ENCODE measurements at places on chromosomes 5 and 9.

DNA sequence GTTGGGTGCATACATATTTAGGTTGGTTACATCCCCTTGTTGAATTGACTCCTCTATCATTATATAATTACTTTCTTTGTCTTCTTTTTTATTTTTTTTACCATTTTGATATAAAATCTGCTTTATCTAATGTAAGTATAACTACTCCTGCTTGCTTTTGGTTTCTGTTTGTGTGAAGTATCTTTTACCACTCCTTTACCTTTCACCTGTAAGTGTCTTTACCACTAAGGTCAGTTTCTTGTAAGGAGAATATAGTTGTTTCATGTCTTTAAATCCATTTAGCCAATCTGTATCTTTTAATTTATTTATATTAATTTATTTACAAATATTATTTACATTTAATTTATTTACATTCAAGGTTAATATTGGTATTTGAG, 33.0 kb downstream of the INSL4 start:
- DNase-seq = no peak

DNA sequence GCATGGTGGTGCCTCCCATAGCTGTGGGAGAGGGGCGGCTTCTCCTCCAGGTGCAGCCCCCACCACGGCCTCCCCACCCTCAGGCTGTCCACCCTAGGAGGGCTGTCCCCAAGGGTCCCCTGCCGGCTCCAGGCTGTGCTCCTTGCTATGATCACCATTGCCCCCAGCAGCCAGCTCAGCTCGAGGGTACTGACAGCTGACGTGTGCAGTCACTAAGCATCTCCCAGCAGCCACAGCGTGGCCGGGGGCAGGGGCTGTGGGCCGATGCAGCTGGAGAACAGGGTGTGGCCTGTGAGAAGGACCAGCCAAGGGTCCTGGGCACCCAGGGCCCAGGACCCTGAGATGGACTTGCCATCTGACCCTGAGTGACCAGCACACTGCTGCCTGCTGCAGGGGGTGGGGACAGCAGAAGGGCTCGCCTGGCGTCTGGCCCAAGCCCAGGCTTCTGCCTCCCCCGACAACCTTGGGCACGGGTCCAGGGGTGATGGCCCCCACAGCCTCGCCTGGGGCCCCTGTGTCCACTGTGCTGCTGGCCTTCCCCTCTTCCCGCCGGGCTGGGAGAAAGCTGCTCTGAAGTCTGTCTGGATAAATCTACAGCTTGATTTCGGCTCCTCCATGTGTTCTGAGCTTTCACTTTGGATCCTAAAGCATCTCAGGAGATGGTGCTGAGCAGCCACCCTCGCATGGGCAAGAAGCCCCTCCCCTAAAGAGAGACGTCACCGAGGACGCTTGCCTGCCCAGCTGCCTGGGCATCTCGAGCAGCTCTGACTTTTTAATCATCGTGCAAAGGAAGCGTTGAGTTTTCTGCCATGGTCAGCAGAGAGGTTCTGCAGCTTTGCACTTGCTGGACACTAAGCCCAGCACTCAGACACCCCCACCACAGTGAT, 5.5 kb downstream of the KCNT1 start:
- no peak for DNase-seq

DNA sequence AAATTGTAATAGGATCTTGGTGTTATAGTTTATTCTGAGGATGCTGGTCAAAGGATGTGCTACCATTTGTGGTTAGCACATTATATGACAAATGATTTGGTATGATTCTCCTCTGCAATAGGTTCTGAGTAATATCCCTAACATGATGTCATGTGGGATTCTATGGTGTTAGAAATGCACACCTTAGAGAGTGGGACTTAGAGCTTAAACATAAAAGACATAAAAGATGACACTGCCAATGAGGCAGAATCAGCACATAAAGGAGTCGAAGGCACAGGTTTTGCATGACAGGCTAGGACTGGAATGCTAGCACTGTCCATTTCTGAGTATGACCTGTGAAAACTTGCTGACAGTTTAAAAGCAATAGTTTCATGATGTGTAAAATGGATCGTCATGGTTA, 100.4 kb downstream of the OSTF1 start:
- no peak for DNase-seq

GRCh38 chr9:122946461-122947005, 5.7 kb downstream of the RABGAP1 start:
- no peak for DNase-seq

DNA sequence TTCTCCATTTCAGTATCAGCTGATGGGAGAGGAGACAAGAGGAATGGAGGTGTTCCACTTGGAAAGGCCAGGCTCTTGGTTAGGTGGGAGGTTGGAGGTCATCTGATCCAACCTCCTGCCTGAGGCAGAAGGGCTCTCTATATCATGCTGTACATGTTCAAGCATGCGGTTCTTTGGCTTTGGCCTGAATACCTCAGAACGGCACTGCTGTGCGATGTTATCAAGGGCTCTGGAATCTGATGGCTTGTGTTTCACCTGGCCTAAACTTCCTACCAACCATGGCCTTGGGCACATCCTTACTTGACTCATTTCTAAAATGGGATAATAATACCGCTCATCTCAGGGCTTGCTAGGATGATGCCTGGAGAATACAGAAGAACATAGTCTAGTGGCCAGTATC, 90.1 kb upstream of the FAM169A start:
- no peak for DNase-seq

- DNase-seq = no peak
Observed at GRCh38 chr5:53782620-53783019, 222.2 kb downstream of the NDUFS4 start.

DNA sequence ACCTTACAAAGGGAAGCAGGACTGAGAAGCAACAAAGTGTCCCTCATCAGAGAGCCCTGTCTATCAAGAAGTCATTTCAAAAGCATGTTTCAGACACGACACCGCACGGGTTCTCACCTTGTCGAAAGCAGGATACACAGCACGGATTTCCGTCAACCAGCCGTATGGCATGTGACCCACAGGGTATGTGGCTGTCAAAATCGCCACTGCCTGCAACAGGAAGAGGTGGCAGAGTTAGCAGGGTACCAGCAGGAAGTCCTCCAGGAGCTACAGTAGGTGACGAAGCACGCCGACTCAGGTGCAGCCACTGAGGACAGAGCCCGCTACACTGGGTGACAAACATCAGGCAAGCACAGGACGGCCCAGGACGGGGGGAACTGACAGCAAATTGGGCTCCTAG, 81.2 kb downstream of the OTULIN start:
- DNase-seq = no peak

Measured in activated CD4-positive, alpha-beta T cell treated with anti-CD3 and anti-CD28 coated beads, Interleukin-2, amount 50 U/mL, for 24 hours (primary cell).